Activated CD4-positive, alpha-beta T cell treated with anti-CD3 and anti-CD28 coated beads, Interleukin-2, amount 10 ng/mL, durations not matched to agents 24 days and 14 days (primary cell): ENCODE measurements at places on chromosomes 5 and 9. TPM values are rescaled to one million over a fixed set of nuclear protein-coding genes. Genes with fewer than 3 reads are reported as not detected.
A peak's percentile ranks its signal among the peaks of the same experiment; 100 is the strongest.

GLE1 gene
- total RNA-seq: 53.3 and 54.1 TPM in 2 replicates

DNA sequence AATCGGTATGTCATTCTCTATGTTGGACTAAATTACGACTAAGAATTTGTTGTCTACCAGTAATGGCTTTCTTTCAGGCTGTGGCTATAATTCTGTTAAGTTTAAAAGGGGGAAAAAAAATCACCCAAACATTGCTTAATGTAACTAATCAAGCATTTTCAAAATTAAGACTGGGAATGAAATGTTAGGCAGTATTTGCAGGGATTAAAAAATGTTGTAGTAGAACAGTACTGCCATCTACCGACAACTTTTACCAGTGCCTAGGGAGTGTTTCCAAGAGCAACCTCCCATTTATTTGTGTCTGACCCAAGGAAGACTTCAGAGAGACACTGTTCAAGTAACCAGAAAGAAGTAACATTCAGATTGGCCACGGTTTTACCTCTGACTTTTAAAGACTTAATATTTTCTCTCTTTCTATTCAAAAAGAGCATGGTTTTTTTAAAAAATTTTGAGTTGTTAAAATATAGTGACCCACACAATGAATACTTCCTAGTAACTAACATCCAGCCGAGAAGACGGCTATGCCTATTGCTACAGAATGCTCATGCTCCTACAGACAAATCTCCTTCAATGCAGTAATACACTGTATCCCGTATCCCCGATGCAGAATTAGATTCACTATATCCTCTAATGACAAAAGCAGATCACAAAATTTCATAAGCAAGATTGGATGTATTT lies 92.4 kb downstream of the ARL15 start:
- DNase-seq: peak; percentile 74
- peaks cover 2% of the 10 kb centered on the region for H3K4me1 ChIP-seq
- no peaks in the 10 kb centered on the region for H3K36me3 ChIP-seq
- H3K27ac ChIP-seq: no peak overlapping the region
- no peak overlapping the region for H3K4me3 ChIP-seq

NAIP gene
- total RNA-seq: 6.4 and 7.2 TPM in 2 replicates

MORN5 gene
- total RNA-seq: not detected in 2 replicates

NRARP gene
- total RNA-seq: 12.9 and 13.4 TPM in 2 replicates

DNA sequence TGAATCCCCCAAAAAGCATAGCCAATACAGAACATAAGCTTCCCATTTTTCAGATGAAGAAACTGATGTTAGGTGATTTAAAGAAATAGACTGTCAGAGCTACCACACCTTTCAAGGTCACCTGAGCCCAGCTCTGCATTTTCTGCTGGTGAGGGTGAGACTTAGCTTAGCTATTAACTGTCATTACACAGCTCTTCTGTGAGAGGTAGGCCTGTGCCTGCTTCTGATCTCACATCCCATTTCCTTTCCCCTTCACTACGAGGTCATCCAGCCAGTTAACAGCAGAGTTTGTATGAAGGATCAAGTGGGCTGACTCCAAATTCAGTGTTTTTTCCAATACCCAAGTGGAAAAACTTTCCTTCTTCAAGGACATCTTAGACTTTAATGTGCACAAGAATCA lies 528.6 kb upstream of the CLINT1 start:
- no peaks in the 10 kb centered on the region for H3K27me3 ChIP-seq
- no peak overlapping the region for H3K4me3 ChIP-seq
- no peak overlapping the region for H3K27ac ChIP-seq
- no peaks in the 10 kb centered on the region for H3K36me3 ChIP-seq

DNA sequence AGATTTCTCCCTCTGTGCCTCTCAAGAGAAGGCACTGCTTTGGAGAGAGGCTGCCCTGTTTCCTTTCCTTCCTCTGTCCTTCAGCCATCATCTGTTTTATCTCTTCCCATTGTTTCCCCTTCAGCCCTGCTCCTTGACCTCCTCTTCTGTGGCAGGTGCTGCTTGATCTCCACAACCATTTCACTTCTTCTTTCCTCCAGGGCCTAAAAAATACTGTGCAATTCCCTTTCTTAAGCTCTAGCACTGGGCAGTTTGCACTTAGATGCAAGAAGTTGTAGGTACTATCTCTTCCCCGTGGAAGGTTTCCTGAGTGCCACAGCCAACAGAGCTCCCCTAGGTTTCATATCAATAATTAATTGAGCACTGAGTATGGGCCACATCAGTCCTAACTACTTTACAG lies 8.8 kb upstream of the ADRB2 start:
- no peaks in the 10 kb centered on the region for H3K36me3 ChIP-seq
- no peak overlapping the region for H3K4me3 ChIP-seq
- H3K27ac ChIP-seq: no peak overlapping the region
- no peaks in the 10 kb centered on the region for H3K4me1 ChIP-seq
- peaks cover 41% of the 10 kb centered on the region for H3K27me3 ChIP-seq

- peaks cover 4% of the 10 kb centered on the region for H3K27me3 ChIP-seq
- no peaks in the 10 kb centered on the region for H3K4me1 ChIP-seq
- no peak for DNase-seq
- no peak overlapping the region for H3K27ac ChIP-seq
- H3K4me3 ChIP-seq: no peak overlapping the region
- H3K36me3 ChIP-seq: no peaks in the 10 kb centered on the region
Measured at GRCh38 chr5:158796812-158797497, 302.8 kb downstream of the EBF1 start.

ACOT12 gene
- not detected in 2 replicates for total RNA-seq

DNA sequence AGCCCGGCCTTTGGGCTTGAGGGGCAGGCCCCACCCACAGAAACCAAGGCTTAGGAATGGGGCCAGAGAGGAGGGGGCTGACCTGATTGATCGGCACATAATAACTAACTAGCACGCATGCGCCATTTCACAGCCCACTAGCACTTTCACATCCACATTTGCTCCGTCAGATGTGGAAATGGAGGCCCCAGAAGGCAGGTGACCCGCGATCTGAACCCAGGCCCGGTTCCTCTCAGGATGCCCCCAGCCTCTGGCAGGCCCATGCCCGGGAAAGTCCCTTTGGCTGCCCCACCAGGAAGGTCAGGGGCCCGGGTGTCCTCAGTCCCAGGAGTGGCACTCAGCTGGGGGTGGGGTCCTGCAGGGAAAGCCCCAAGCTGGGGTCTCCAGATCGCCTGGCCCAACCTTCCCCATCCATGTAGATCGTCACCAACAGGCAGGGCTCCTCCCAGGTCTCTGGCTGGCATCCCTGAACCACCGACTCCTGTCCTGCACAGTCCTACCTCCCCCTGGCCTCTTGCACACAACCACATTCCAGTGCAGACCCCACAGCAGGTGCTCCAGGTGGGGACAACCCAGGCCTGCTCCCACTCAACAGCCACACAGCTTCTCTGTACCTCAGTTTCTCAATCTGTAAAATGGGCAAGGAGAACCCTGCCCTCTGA lies 46.7 kb downstream of the VAV2 start:
- H3K36me3 ChIP-seq: no peaks in the 10 kb centered on the region
- no peak overlapping the region for H3K27ac ChIP-seq
- no peaks in the 10 kb centered on the region for H3K27me3 ChIP-seq
- no peaks in the 10 kb centered on the region for H3K4me1 ChIP-seq
- H3K4me3 ChIP-seq: no peak overlapping the region

GRCh38 chr5:54227109-54227508 lies 83.3 kb downstream of the ARL15 start:
- peaks cover 2% of the 10 kb centered on the region for H3K4me1 ChIP-seq
- DNase-seq: no peak
- peaks cover 12% of the 10 kb centered on the region for H3K27me3 ChIP-seq

- no peak for DNase-seq
- H3K36me3 ChIP-seq: no peaks in the 10 kb centered on the region
- H3K4me1 ChIP-seq: no peaks in the 10 kb centered on the region
- peaks cover 18% of the 10 kb centered on the region for H3K27me3 ChIP-seq
Measured at GRCh38 chr5:1744393-1745122, 55.1 kb downstream of the MRPL36 start.

FRMPD1 gene
- total RNA-seq: not detected in 2 replicates

GRCh38 chr5:68011801-68012200 lies 203.8 kb upstream of the PIK3R1 start:
- no peaks in the 10 kb centered on the region for H3K36me3 ChIP-seq
- H3K4me3 ChIP-seq: no peak overlapping the region
- DNase-seq: no peak
- H3K27me3 ChIP-seq: no peaks in the 10 kb centered on the region

DNA sequence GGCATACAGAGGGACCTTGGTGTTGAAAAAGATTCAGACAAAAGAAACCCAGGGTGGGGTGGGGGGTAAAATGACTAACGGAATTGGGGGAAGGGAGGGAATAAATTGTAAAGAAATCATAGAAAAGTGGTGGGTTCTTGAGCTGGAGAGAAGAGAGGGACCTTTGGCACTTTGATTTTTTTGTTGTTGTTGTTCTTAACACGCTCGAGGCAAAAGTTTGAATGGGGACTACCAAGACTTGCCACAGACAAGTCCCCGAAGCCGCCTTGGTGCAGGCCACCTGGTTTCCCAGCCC lies 616 bp downstream of the VCAN start:
- peak overlapping the region; percentile 96 for H3K4me3 ChIP-seq
- peaks cover 84% of the 10 kb centered on the region for H3K27me3 ChIP-seq
- no peaks in the 10 kb centered on the region for H3K36me3 ChIP-seq

DNA sequence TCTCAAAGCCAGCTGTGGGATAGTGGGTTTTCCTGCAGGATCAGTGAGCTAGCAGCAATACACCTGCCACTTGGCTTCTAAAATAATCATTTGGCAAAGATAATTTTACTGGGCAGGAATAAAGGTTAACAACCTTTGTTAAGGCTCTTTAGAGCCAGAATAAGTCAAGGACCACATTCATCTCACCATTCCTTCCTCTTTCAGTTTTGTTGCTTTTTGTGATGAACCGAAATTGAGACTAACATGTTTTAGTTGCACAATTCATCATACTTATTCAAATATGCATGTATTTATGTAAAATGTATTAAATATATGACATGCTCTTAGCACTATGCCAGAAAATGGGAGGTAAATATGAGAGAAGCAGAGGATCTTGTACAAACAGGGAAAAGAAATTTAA lies 824.4 kb upstream of the TYRP1 start:
- no peak overlapping the region for H3K27ac ChIP-seq
- no peak for DNase-seq
- H3K27me3 ChIP-seq: no peaks in the 10 kb centered on the region

PSAT1 gene
- total RNA-seq: 88.5 and 91.3 TPM in 2 replicates

DNA sequence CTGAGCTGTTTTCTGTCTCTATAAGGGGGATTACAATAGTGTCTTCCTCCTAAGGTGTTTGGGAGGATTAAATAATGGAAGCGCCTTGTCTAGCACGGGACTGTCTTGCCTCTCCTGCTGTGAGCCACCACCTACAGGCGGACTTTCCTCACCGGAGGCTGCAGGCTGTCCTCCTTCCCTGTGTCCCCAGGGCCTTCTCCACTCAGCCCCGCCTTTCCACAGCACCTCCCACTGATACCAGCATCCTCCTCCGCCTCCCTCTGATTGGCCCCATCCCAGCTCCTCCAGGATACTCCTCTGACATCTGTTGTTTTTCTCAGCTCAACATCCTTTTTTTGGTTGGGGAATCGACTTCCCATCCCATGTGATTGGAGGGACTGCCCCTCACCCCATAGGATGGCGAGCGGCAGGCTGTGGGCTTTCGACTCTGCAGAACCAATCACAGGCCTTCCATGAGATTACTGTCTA lies 851 bp upstream of the ZDHHC12 start:
- peak; percentile 85 for DNase-seq
- H3K4me1 ChIP-seq: peaks cover 37% of the 10 kb centered on the region
- H3K27me3 ChIP-seq: no peaks in the 10 kb centered on the region
- peaks cover 15% of the 10 kb centered on the region for H3K36me3 ChIP-seq

ORM2 gene
- total RNA-seq: not detected in 2 replicates

DNA sequence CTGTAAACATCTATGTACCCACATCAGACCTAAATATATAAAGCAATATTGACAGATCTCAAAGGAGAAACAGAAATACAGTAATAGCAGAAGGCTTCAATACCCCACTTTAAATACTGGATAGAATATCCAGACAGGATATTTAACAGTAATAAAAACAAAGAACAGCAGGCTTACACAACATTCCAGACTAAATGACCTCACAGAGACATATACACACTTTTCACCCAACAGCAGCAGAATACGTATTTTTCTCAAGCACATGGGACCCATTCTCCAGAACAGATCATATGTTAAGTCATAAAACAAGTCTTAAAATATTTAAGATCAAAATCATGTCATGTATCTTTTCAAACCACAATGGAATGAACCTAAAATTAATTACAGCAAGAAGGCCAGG lies 76.8 kb downstream of the CAMSAP1 start:
- H3K4me1 ChIP-seq: peaks cover 4% of the 10 kb centered on the region
- DNase-seq: no peak
- no peak overlapping the region for H3K4me3 ChIP-seq
- peaks cover 23% of the 10 kb centered on the region for H3K36me3 ChIP-seq
- H3K27ac ChIP-seq: no peak overlapping the region

GRCh38 chr5:134436523-134437339 lies 25.1 kb upstream of the CDKN2AIPNL start:
- H3K4me1 ChIP-seq: peaks cover 23% of the 10 kb centered on the region
- peak; percentile 88 for DNase-seq
- peak overlapping the region; percentile 85 for H3K27ac ChIP-seq

BHMT gene
- not detected in 2 replicates for total RNA-seq

DNA sequence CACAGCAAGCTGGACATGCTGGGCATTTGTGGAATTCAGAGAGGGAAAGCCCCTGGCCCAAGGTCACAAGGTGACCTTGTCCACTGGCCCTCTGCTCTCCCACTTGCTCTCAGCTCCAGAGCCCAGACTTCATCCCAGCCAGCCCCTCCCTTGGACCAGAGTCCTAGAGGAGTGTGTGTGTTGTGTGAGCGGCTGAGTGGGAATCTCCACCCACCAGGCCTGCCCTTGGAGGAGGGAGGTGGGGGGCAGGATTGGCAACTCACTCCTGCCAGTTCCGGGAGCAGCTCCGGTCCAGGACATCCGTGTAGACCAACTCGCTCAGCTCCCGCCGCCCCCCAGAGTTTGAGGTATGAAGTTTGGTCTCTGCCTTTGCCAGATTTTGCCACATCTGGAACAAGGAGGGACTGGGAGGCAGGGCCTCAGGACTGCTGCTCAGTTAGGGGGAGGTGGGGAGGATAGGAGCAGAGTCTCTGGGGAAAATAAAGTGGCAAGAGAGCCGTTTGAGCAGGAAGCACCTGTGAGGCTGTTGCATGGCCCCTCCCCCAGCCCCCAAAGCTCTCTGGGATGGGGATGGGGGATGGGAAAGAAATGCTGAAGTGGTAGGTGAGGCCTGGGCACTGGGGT lies 1.4 kb downstream of the MZB1 start:
- peak overlapping the region; percentile 60 for H3K27ac ChIP-seq
- peak overlapping the region; percentile 77 for H3K4me3 ChIP-seq
- DNase-seq: no peak

GRCh38 chr9:126222835-126223431 lies 103.7 kb upstream of the MVB12B start:
- peaks cover 53% of the 10 kb centered on the region for H3K27me3 ChIP-seq
- DNase-seq: peak; percentile 47
- no peak overlapping the region for H3K4me3 ChIP-seq
- H3K27ac ChIP-seq: no peak overlapping the region
- no peaks in the 10 kb centered on the region for H3K36me3 ChIP-seq
- no peaks in the 10 kb centered on the region for H3K4me1 ChIP-seq

- H3K36me3 ChIP-seq: no peaks in the 10 kb centered on the region
- H3K27ac ChIP-seq: no peak overlapping the region
Measured at GRCh38 chr9:121284733-121285451, 16.9 kb downstream of the GSN start.

- H3K27ac ChIP-seq: no peak overlapping the region
- no peak overlapping the region for H3K4me3 ChIP-seq
- H3K4me1 ChIP-seq: no peaks in the 10 kb centered on the region
- no peaks in the 10 kb centered on the region for H3K36me3 ChIP-seq
- no peak for DNase-seq
- no peaks in the 10 kb centered on the region for H3K27me3 ChIP-seq
Measured at GRCh38 chr9:28547527-28547926, 974.2 kb upstream of the C9orf72 start.

ADAMTS19 gene
- not detected in 2 replicates for total RNA-seq

KCNT1 gene
- not detected in 2 replicates for total RNA-seq

TGFBI gene
- total RNA-seq: not detected in 2 replicates
